ENCODE measurements at places on chromosomes 16 and 17.
A peak's percentile ranks its signal among the peaks of the same experiment; 100 is the strongest.

GRCh38 chr17:7711051-7711755 lies 6.2 kb downstream of the EFNB3 start:
- H3K27me3 ChIP-seq, result peaks cover 78% of the 10 kb centered on the region
- no peak overlapping the region for H3K4me3 ChIP-seq
- H3K36me3 ChIP-seq, result no peaks in the 10 kb centered on the region
- H3K27ac ChIP-seq, result no peak overlapping the region
- DNase-seq, result no peak

- no peak for DNase-seq
- H3K36me3 ChIP-seq, result no peaks in the 10 kb centered on the region
- peaks cover 4% of the 10 kb centered on the region for H3K4me1 ChIP-seq
- no peak overlapping the region for H3K27ac ChIP-seq
Observed at GRCh38 chr16:46790599-46791270, 40.2 kb downstream of the C16orf87 start.

- H3K27me3 ChIP-seq, result peaks cover 88% of the 10 kb centered on the region
- H3K27ac ChIP-seq, result no peak overlapping the region
- DNase-seq, result no peak
- peaks cover 9% of the 10 kb centered on the region for H3K4me1 ChIP-seq
Observed at GRCh38 chr17:43754947-43755346, 3.6 kb downstream of the SOST start.

- H3K4me1 ChIP-seq, result peaks cover 24% of the 10 kb centered on the region
- no peak overlapping the region for H3K27ac ChIP-seq
- no peak for DNase-seq
- H3K36me3 ChIP-seq, result peaks cover 56% of the 10 kb centered on the region
- H3K4me3 ChIP-seq, result no peak overlapping the region
Observed at GRCh38 chr16:2497116-2497630, 16.6 kb upstream of the ATP6V0C start.

GRCh38 chr16:13944816-13945215 lies 24.9 kb downstream of the ERCC4 start:
- no peak for DNase-seq
- H3K4me1 ChIP-seq, result no peaks in the 10 kb centered on the region
- no peak overlapping the region for H3K4me3 ChIP-seq
- H3K36me3 ChIP-seq, result peaks cover 67% of the 10 kb centered on the region
- no peak overlapping the region for H3K27ac ChIP-seq

DNA sequence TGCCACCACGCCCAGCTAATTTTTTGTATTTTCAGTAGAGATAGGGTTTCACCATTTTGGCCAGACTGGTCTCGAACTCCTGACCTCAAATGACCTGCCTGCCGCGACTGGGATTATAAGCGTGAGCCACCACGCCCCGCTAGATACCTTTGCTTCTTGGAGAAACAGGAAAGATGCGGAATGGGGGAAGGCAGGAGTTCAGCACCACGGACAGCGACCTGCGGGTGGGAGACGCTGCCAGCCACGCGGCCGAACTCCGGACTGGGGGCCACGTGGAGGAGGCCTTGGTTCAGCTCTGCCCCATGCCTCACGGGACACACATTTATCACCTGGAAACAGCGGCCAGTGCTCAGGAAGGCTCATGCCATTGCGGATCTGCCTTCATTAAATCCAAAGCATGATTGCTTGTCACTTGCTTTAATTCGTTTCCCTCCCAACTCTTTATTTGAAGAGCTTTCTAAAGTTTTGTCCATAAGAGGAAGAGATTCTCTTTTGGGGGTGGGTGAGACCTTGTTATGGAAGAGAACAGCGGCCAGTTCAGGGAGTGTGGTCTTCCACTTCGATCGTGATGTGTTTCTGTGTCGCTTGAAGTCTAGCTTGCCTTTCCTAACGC lies 219.9 kb downstream of the ENGASE start:
- no peak overlapping the region for H3K27ac ChIP-seq
- no peaks in the 10 kb centered on the region for H3K36me3 ChIP-seq
- DNase-seq, result peak; percentile 13
- H3K27me3 ChIP-seq, result peaks cover 48% of the 10 kb centered on the region
- H3K4me3 ChIP-seq, result no peak overlapping the region

Data from mesenchymal stem cell (in vitro differentiated cells and primary cell).